H7 (cell line): ENCODE measurements at places on chromosomes 4 and X. TPM values are rescaled to one million over a fixed set of nuclear protein-coding genes. Genes with fewer than 3 reads are reported as not detected.

The CXCL10 gene
- total RNA-seq: not detected in 2 replicates

The HPGD gene
- total RNA-seq: 6.2 and 13.9 TPM in 2 replicates

The CLGN gene
- total RNA-seq: 5.0 and 6.7 TPM in 2 replicates

The TMPRSS11A gene
- total RNA-seq: 0.21 TPM in 1 of 2 replicates, not detected in the other

DNA sequence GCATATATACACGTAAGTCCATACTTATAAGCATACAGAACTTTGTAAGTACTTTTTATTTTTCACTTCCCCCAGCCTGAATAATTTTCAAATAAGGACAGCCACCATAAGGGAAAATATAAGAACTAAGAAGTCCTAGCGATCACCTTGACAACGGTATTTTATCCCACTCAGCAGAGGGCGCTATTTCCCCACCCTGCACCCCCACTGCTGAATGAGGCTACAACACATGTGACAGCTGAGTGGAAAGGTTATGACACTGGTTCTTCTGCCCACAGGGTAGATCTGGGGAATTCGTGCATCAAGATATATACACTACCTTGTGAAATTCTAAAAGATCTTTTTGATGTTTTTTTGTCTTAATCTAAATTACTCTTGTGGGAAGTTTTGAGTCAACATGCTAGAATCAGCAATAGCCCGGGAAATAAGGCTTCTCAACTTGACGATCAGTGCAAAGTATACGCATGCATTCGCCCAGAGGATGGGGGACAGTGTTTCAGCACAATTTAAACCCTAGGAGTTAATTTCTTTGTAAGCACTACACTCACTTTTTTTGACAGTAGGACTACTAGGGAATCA lies 151.5 kb downstream of the CORIN start:
- peak; percentile 45 for DNase-seq

- no peak for DNase-seq
These were observed 105.9 kb downstream of the LARP1B start for GRCh38 chr4:128166982-128167381.

DNA sequence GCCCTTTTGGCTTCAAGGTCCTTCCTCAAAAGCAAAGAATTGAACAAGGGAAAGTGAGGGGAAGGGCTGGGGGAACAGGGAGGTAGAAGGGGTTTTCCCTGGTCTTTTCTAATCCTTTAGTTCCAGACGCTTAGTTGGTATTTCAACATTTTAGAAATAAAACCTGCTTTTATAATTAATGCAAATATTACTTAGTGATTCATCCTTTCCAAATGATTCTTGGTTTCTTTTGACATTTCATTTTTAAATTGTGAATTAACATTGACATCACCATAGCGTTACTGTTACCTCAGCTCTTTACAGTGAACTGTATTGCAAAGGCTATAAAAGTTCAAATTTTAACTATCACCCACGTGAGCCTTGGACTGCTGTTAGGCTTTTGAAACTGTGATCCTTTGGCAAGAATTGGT lies 20.9 kb downstream of the NFKB1 start:
- no peak for DNase-seq

- no peak for DNase-seq
These were observed 586.0 kb upstream of the AADAT start for GRCh38 chr4:170675568-170676262.

DNA sequence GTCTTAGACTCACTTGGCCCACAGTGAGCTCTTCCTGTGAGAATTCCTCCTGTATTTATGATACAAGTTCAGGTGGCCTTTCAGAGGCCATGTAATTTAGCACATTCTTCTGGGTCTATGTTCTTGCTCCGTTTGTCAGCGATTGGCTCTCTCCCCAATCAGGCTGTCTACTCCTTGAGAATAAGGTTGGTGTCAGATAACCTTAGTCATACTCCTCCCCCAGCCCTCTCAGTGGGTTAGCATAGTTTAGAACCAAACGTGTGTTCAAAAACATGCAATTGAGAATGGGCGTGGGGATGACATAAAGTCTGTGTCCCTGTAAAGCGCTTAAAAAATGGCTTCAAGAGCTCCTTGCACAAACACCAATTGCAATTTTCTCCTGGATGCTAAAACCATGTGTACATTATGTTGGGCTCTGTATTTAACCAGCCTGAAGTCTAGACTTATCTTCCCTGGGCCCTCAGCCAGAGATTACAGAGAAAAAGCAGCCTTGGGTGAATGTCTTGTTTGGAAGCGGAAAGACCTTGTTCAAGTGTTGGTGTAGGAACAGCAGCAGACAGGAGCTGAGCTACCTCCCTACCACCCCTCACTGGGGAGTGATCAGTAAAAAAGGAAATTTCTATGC lies 9.9 kb upstream of the CT47C1 start:
- DNase-seq: no peak

- DNase-seq: no peak
These were observed 398.5 kb downstream of the GPM6A start for GRCh38 chr4:175413561-175413960.

DNA sequence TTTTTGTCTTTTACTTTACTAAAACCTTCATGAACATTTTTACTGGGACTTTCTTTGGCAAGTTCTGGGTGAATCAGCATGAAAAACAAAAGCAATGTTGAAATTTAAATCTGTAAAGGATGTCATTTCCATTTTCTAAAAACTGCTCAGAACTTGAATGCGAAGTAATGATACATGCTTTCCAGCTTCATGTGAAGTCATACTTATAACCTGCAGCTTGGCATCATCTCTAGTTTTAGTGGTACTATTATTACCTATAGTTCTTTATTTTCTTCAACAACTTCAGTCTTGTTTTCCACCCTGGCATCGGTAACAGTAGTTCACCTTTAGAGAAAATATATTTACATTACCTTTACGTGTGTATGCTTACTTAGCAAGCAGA lies 421.4 kb upstream of the DIPK2B start:
- DNase-seq: no peak

GRCh38 chrX:25241461-25241860 lies 225.7 kb upstream of the ARX start:
- DNase-seq: no peak
